Suprapubic skin (tissue), 4 donors: ENCODE measurements at places on chromosomes 12 and 14.

DNA sequence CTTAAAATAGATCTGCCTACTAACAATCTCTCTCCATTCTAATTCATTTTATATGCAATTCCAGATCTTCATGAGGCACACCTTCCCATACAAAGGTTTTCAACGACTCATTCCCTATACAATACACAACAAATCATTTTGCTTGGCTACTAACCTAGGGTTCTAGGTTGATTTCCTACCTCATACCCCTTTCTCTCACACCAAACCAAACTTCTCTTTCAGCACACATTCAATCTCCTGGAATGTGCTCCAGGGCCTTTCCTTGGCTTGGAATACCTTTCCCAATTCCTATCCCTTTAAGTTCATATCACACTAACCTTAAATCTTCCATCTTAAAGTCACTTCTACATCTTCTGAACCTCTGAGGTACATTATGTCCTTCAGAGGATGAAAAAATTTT lies 38.7 kb upstream of the MTERF2 start:
- DNase-seq: no peak

GRCh38 chr14:34873589-34874385 lies 1.4 kb downstream of the BAZ1A start:
- DNase-seq: peak; percentile 90

GRCh38 chr12:4281173-4281654 lies 7.7 kb downstream of the CCND2 start:
- DNase-seq: peak; percentile 65

DNA sequence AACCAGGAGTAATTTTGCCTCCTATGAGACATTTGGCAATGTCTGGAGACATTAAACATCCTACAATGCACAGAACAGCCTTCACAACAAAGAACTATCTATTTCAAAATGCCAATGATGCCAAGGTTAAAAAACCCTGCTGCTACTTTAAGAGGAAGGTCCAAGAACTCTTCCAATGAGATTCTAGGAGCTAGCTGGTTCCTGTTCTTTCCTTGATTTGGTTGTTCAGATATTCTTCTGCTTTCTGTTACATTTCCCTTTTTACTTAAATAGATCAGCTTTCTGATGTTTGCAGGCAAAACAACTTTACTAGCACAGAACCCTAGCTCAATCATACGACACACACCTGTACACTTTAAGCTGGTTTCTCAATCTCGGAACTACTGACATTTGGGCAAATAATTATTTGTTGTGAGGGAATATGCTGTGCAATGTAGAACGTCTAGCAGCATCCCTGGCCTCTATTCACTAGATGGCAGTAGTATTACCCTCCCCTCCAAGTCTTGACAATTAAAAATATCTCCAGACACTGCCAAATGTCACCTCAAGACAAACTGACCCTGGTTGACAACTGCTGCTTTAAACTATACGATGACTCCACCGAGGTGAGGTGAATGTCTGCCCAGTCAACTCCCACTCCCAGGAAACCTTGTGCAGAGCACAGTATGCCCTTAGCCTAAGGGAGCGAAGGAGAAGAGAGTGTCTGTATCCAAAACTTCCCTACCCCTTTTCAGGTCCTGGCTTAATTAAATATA lies 4.4 kb downstream of the BLTP3B start:
- DNase-seq: no peak

GRCh38 chr12:102992297-102992696 lies 34.8 kb downstream of the ASCL1 start:
- DNase-seq: no peak

DNA sequence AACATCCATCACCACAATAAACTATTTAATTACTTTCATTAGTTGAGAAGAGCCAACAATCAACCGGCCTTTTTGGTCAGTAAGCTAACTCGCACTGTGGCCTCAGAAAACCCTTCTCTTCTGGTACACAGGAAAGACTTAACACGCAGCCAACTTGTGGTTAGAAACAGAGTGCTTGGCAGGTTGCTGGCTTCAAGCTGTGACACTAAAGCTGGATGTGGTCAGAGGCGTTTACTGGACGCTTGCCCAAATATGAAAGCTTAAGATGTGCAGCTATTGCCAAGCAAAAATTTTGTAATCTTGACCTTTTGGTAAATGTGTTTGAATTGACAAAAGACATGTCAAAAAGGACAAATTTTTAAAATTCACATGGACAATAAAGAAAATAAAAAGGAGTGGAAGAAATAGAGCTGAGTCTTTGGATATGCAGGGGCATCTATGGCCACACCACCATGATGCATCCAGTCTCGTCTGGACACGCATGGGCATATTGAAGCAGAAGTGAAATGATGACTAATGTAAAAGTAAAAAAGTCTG lies 2.6 kb upstream of the KLRK1 start:
- DNase-seq: peak; percentile 81

- DNase-seq: no peak
These were observed 117.4 kb upstream of the VASH1 start for GRCh38 chr14:76643887-76644286.

DNA sequence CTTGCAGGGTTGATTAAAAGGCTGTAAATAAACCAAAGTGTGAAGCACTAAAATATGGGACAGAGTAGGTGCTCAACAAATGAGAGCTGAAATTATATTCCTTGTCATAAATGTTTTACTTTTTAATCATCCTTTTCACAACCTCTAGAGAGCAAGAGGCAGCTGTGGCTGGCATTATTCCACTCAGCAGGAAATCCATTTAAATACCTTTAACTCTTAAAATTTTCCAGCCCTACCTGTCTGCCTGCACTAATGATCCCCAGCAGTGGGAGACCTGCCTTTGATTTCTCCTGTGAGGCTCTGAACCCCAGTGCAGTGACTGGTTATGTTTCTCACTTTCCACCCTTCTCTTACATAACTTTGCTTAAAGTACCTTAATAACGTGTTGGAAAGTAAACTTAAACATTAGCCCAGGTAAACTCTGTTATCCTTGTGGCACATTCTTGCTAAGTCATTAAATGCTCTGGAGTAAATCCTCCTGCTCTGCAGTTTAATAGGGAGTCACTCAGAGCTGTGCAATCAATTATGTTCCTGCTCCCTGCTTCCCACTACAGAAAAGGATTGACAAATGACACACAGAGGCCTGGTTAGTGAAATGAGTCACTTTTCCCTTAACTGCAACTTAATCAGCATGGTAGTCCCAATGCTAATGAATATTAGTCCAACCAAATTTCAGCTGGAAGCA lies 755.7 kb upstream of the USP15 start:
- no peak for DNase-seq

DNA sequence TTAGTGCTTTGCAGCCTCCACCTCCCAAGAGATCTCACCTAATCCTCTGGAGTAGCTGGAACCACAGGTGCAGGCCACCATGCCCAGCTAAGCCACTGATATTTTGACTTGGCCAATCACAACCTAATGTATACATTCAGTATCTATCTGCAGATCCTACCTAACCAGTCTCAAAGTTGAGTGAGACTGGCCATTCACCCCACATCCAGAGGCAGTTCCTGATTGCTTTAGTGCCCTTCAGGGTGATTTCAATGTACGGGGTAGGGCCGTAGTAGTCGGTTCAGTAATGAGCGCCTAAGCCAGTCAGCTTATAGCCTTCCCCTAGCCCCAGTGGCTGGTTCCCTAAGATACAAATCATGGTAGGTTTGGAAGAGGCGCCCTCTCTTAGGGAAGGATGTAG lies 27.4 kb upstream of the FBXO34 start:
- no peak for DNase-seq

DNA sequence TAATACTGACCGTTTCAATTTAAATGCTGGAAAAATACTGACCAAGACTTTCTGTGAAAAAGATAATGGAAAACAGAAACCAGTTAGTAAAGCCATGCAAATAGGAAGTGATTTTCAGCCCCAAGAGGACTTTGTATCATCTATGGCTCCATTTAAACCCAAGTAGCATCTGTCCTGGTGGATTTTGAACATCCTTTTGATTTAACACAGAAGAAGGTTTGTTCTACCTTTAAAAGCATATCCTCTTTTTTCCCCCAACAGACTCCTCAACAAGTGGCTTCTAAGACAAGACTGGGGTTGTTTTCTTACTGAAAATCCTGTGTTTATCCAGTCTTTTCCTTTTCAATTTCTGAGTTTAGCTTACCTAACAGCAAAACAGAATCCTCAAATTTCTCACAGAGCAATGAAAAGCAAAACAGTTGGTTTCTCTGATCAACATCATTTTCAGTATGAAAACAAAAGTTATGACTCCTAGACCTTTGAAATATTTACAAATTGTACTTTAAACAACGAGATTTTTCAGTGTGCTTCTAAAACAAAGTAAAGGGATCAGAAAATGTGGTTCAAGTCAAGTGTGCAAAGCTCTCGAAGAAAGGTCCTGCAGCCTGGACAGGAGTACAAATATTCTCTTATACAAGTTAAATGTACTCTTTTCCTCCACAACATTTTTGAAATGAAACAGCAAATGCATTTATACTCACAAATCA lies 2.9 kb downstream of the PHLDA1 start:
- no peak for DNase-seq

GRCh38 chr14:22513066-22513812 lies 75.8 kb downstream of the DAD1 start:
- no peak for DNase-seq

DNA sequence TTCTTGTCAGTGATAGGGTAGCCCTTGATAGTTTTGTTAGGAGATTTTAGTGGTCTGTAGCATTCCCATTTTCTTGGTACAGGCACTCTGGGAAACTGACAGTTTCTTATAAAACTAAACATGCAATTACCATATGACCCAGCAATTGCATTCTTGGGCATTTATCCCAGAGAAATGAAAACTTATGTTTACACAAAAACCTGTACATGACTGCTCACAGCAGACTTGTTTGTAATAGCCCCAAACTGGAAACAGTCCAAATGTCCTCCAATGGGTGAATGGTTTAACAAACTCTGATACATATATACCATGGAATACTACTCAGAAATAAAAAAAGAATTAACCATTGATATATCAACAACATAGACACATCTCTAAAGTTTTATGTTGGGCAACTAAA lies 75.5 kb downstream of the BORCS5 start:
- no peak for DNase-seq

DNA sequence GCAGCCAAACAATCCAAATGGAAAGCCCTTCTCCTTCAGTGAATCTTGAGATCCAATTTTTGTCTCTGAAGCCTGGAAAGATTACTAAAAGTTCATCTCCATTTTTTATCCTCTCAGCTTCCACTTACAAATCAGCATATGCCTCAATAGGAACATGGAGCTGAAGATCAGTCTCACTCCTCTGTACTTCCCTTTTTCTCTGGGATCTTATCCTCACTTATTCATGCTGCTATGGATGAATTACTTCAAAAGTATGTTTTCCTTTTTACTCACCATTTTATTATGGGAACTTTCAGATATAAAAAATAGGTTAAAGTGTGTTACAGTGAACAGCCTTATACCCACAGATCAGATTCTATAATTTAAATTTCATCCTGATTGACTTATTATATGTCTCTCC lies 14.4 kb upstream of the NTF3 start:
- DNase-seq: no peak

DNA sequence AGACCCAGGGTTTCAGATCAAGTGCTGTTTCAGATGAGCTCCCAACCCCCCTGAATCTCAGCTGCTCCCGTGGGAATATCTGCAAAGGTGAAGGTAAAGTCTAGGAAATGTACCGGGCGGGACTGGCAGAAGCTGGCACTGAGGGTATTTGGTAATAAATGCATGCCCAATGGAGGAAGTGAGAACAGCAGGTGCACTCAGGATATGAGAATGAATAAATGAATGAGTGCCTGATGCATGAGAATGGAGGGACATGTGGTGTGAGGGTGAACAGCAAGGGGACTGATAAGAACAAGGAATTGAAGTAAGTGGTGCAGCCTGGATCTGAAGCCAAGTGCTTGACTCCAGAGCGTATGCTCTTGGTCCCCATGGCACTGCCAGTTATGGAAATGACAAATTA lies 11.6 kb downstream of the RAPGEF3 start:
- DNase-seq: no peak

GRCh38 chr12:12428961-12429657 lies 72.2 kb downstream of the BORCS5 start:
- no peak for DNase-seq
